Vagina (tissue), 2 donors: ENCODE measurements at places on chromosomes 6 and 20. TPM values are rescaled to one million over a fixed set of nuclear protein-coding genes. Genes with fewer than 3 reads are reported as not detected.

- DNase-seq = no peak
Observed at GRCh38 chr20:4850960-4851359, 129.3 kb downstream of the PRND start.

Gene COL20A1
- total RNA-seq = not detected

DNA sequence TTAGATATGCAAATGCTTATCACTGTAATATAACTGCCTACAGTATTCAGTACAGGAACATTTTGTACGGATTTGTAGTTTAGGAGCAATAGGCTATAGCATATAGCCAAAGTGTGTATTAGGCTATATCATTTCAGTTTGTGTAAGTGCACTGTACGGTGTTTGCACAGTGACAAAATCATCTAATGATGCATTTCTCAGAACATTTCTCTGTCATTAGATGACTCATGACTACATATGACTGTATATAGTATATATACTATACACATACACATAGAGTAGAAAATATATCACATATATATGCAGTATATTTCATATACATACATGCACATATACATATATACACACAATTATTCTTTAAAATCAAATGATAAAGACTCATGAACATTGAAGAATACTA is 158.4 kb downstream of the PTCHD4 start:
- no peak for DNase-seq

GRCh38 chr20:47862574-47863240 is 77.4 kb upstream of the SULF2 start:
- DNase-seq = no peak

Gene PI16
- total RNA-seq = 88.6 TPM

DNA sequence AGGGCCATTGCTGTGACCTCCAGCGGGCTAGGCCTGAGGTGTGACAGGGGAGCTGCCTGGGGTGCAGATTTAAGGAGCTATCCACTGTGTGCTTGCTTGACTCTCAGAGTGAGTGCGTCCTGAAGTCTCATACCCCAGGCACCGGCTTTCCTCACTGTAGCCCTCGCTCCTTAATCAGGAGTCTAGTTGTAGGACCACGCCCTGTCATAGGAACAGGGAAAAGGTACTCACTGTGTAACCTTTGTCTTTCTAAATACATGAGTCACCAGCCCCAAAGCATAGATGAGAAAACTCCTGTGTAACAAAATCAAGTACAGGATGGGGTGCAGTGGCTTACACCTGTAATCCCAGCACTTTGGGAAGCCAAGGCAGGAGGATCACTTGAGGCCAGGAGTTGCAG is 141.7 kb downstream of the TMEM242 start:
- no peak for DNase-seq

GRCh38 chr6:118042855-118043254 is 135.8 kb downstream of the SLC35F1 start:
- no peak for DNase-seq

Gene GTSF1L
- not detected for total RNA-seq

DNA sequence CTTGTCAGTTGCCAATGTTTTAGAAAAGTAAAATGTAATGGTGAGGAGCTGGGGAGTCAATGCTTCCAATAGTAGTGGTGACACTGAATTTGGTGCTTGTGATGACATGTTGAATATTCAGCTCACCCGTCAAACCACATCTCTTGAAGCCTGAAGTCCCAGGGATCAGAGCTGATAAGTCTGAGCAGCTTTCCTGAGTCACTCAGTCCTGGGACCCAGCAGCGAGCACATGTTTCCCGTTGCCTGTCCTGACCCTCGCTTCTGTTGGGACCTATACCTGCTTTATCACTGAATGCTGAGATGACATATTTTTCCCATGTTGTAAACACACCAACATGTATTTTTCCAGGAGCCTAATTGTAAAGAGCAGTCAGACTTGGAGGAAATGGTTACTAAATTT is 693.6 kb downstream of the QKI start:
- DNase-seq = no peak

DNA sequence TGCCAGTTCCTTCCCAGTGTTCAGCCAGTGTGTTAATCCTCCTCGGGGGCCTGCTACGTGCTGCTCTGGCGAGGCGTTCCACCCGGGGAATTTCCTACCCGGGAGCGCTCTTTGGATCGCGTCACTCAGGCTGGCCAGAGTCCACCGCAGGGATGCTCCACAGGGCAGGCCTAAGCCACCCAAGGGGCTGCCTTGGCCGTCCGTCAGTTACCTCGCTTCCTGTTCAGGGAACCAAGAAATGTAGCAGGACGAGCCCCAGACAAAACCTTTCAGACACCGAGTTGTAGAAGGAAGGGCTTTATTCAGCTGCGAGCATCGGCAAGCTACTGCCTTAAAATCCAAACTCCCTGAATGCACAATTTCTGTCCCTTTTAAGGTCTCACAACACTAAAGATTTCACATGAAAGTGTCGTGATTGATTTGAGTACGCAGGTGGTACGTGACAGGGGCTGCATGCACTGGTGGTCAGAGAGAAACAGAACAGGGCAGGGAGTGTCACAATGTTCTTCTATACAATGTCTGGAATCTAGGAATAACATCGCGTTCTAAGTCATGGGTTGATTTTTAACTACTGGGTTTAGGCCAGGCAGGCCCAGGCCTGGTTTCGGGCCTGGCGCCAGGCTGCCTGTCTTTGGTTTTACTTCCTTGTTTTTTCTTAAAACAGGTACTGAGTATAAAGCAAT is 15.7 kb upstream of the POU5F1 start:
- DNase-seq = peak; percentile 81

GRCh38 chr20:19549896-19550295 is 208.2 kb upstream of the RIN2 start:
- no peak for DNase-seq

- no peak for DNase-seq
Observed at GRCh38 chr6:89637960-89638319, 607 bp downstream of the LYRM2 start.

Gene FOXC1
- total RNA-seq = 9.8 TPM

DNA sequence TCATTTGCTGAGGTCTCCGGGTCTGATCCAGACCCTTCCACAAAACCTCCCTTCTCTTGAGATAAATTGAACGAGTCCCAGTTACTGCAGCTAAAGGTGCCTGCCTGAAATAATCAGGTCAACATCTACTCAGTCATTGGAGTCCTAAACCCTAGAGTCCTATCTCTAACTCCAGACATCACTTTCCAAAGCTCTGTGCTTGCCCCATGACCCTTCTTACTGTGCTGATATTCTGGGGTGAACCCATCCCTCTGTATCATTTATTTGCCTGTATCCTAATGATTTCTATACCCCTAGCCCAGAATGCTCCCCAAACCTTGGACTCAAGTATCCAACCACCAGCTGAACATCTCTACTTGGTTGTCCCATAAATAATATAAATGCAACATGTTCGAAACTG is 35.7 kb downstream of the CD83 start:
- DNase-seq = no peak

- no peak for DNase-seq
Observed at GRCh38 chr6:108167449-108168089, 1.7 kb downstream of the NR2E1 start.

GRCh38 chr6:33112148-33112547 is 36.4 kb downstream of the HLA-DPB1 start:
- no peak for DNase-seq

Gene PRDM13
- not detected for total RNA-seq

GRCh38 chr6:169074526-169074925 is 179.1 kb downstream of the THBS2 start:
- DNase-seq = no peak

- no peak for DNase-seq
Observed at GRCh38 chr20:11117808-11118528, 444.2 kb upstream of the JAG1 start.

DNA sequence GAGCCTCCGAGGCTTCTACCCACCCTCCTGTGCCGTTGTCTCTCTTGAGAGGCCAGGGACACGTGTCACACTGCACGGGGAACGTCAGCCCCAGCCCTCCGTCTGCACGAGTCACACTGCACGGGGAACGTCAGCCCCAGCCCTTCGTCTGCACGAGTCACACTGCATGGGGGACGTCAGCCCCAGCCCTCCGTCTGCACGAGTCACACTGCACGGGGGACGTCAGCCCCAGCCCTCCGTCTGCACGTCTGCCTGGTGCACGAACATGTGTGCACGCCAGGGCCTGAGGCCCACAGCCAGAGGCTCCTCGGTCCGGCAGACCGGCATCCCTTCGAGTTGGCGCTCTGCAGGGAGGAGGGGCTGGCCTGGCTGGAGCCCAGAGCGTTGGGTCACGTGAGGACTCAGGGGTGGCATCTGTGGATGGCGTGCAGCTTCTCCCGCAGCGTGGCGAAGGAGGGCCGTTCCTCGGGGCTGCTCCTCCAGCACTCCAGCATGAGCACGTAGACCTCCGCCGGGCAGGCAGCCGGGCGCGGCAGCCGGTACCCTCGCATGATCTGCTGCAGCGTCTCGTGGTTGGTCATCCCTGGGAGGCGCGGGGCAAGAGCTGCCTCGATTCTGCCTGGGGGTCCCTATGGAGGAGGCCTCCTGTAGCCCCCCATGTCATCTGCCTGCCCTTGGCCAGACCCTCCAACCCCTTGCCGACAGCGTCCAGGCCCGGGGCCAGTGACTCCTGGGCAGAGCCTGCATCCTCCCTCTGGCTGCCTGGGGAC is 3.4 kb upstream of the PTK6 start:
- DNase-seq = no peak

GRCh38 chr20:63217706-63218105 is 1.8 kb upstream of the YTHDF1 start:
- no peak for DNase-seq

DNA sequence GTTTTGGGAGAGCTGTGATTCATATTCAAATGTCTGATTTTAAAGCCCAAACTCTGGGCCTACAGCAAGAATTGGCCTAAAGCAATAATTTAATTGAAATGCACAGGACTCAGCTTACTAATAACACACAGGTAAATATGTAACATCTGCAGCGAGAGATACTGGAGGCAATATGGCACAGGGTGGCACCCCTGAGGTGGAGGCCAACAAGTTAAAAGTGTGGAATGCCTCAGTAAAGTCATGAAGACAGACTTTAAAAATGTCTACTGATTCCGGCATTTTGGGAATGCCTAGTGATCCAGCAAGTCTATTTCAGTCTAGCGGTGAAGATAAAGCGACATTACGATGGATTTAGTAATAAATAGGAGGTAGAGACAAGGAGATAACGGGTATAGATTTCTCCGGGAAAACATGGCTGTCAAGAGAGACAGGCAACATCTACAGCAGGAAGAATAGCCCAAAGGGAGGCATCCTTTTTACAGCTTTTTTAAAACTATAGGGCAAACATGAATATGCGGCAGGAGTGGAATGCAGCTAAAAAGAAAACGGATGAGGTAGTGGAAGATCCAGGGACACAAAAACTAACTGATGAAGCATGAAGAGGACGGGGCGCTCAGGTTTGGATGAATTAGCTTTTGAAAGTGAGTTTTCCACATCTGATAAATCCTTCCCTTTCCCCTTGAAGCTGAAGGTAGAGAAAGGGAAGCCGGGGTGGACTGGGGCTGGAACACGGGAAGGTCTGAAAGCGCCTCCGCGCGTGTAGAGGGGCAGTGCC is 1.2 kb downstream of the NANP start:
- no peak for DNase-seq

Gene PRIM2
- total RNA-seq = 6.9 TPM

- DNase-seq = no peak
Observed at GRCh38 chr6:72140795-72141194, 254.4 kb downstream of the RIMS1 start.

- DNase-seq = no peak
Observed at GRCh38 chr20:32893263-32894025, 34.7 kb downstream of the EFCAB8 start.

DNA sequence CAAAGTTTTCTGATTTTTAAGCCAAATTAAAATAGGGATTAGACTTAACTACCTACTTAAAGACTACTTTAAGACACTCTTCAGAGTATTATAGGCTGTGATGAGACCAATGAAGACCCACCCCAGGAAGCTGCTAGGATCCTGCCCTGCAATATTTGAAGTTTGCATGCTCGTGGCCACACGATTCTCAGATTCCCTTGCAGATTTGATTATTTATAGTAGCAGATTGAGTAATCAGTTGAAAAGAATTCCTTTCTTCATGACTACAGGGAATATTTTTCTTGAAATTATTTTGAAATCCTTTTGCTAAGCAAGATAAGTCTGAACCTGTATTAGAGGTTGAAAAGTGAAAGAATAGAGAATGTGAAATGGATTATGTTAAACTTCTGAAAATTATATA is 122.3 kb downstream of the B3GAT2 start:
- DNase-seq = no peak

- DNase-seq = no peak
Observed at GRCh38 chr6:97240222-97240621, 42.8 kb downstream of the MMS22L start.

DNA sequence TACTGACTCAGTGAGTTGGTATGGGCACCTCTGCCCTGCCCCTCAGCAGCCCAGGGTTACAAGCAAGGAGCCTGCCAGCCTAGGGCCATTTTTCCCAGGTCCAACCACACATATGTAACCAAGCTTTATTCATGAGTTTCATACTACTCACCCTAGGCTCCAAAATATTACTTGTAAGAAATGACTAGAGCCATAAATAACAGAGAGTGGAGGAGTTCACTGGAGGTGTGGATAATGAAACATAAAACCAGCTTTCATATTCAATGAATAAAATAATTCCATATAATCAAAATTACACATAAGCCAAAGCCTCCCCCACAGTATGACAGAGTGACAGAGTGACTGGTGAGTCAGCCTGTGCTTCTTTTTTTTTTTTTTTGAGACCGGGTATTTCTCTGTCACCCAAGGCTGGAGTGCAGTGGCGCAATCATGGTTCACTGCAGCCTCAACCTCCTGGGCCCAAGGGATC is 229.8 kb upstream of the SASH1 start:
- DNase-seq = no peak

Gene TMEM217
- total RNA-seq = not detected

Gene SLC26A8
- total RNA-seq = not detected

- DNase-seq = peak; percentile 40
Observed at GRCh38 chr6:89260832-89261231, 43.7 kb upstream of the GABRR1 start.

DNA sequence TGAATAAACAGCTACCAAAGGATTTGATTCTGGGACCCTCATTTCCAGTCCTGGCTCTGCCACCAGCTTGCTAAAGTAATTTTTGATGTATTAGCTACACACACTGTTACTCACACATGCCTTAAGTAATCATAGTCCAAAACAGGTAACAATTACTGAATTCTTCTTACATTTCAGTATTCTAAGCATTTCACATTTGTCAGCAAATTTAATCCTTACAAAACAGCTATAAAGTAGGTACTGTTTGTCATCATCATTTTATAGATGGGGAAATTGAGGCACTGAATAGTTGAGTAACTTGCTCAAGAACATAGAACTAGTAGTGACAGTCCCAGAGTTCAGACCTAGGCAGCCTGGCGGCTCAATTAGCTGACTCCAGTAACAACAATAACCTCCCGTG is 272.6 kb downstream of the QKI start:
- no peak for DNase-seq
